Sigmoid colon (tissue), 7 donors: ENCODE measurements at places on chromosomes 11 and 22. TPM values are rescaled to one million over a fixed set of nuclear protein-coding genes. Genes with fewer than 3 reads are reported as not detected.

DNA sequence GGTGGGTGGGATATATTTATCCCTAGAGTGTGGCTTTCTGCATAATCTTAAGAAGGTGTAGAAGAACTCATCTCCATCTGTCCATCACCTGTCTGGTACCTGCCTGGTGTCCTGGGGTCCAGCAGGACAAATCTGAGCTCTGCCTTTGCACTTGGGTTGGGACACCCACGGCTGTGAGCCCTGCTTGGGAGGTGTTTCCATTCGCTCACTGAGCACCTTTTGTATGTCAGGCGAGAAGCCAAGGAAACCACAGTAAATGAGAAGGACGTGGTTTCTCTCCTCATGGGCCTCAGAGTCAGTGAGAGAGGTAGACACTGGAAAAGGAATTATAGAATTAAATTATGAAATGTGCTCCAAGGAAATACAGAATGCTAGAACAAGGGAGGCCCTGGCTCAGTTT is 555.9 kb downstream of the MIAT start:
- H3K27me3 ChIP-seq: no peaks in the 10 kb centered on the region
- DNase-seq: peak; percentile 76
- H3K4me3 ChIP-seq: no peak overlapping the region
- peaks cover 38% of the 10 kb centered on the region for H3K4me1 ChIP-seq
- no peaks in the 10 kb centered on the region for H3K36me3 ChIP-seq
- peak overlapping the region; percentile 70 for H3K27ac ChIP-seq

GRCh38 chr11:8242118-8242475 is 21.6 kb downstream of the LMO1 start:
- H3K4me3 ChIP-seq: no peak overlapping the region
- H3K27me3 ChIP-seq: peaks cover 2% of the 10 kb centered on the region
- no peaks in the 10 kb centered on the region for H3K4me1 ChIP-seq

The SLCO2B1 gene
- total RNA-seq: 31.7 TPM

DNA sequence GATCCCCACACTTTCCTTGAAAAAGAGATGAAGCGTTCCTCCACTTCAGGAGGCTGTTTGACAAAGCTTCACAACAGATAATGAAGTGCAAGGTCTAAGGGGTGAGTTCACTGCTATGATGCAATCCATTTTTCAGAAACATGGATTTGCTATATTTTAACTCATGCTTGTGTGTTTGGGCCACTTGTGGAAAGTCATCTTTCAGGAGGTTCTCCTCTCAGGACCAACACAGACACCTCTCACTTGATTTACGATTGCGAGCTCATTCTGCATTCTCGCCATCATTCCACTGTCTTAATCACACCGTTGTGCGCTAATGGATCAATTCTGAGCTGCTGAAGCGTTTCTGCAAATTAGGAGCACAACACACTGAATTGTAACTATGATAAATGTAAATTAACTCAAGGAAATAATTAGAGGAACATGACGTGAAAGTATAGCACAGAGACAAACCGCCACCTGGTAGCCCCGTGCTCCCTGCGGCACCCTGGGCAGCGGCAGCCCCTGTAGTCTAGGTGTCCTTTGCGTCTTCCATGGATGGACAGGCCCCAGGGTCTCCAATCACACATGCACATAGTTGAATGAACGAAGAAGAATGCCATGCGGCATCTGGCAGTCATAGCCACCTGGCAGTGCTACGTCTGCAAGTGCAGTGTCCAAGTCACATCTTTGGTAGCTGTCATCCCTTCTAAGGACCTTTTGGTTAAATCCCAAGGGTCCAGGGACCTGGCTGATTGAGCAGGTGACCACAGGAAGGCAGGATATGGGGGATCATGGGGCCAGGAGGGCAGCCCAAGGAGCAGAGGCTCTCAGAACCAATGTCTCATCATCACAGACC is 28.1 kb upstream of the RTL6 start:
- no peak overlapping the region for H3K27ac ChIP-seq
- H3K27me3 ChIP-seq: no peaks in the 10 kb centered on the region
- H3K4me1 ChIP-seq: peaks cover 14% of the 10 kb centered on the region

DNA sequence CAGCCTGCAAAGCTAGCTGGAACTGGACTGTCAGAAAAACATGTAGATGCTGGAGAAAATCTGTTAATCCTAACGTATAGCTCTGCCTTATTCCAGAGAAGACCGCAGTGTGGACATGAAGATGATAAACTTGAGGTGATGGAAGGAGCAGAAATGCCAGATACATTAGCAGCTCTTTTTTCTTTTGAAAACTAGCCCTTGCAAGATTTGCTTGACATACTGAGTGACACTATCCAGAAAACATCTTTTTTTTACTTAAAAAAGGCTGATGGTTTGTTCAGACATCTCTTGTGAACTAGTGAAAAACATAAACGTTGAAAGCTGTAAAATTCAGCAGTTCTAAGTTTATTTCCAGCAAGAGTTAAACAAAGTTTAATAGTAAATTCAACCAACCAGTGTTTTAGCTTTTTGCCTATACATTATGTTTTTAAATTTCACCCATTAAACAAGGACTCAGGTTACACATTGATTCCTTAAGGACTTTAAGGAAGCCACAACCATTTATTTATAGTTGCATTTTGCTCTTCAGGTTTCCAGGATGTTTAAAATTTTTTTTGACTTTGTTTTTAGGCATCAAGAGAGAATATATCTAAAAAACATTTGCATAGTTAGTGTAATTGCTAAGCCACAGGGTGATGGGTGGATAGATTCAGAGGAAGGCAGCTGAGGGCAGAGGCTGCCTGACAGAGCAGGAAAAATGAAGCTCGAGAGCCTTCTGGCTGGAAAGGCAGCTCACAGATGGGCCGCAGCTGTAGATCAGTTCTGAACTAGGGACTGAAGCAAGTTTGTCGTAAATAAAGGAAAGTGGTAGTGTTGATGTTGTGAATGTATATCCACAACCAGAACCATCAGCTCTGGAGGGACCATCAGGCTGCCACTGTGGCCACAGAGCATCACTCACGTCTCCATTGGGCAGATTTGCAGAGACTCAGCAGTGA is 9.5 kb downstream of the SNAP29 start:
- peaks cover 4% of the 10 kb centered on the region for H3K36me3 ChIP-seq
- no peak overlapping the region for H3K4me3 ChIP-seq
- H3K4me1 ChIP-seq: peaks cover 15% of the 10 kb centered on the region
- DNase-seq: no peak
- no peaks in the 10 kb centered on the region for H3K27me3 ChIP-seq
- H3K27ac ChIP-seq: peak overlapping the region; percentile 73
